Foreskin melanocyte (primary cell): ENCODE measurements at places on chromosomes 13 and 19.
A peak's percentile ranks its signal among the peaks of the same experiment; 100 is the strongest.

DNA sequence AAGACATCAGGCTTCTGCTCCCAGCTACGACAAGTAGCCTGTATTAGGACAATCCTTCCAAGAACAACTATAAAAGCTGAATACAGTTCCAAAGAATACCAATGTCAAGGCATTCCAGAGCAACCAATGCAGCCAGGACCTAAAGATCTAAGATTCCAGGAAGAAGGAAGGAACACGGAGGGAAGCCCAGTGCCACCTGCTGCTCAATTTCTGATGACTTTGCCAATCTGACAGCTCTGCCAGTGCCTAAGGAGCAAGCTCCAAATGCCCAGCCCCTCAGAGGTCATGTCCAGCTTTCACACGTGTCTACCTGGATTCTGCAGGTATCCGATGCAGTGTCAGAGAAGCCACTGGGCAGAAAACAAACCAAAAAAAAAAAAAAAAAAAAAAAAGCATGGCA, 164.4 kb downstream of the IRS2 start:
- no peak for DNase-seq

- no peak for DNase-seq
Observed at GRCh38 chr13:42807866-42808265, 26.5 kb downstream of the FAM216B start.

- DNase-seq = no peak
Observed at GRCh38 chr13:33497146-33497845, 211.7 kb upstream of the STARD13 start.

DNA sequence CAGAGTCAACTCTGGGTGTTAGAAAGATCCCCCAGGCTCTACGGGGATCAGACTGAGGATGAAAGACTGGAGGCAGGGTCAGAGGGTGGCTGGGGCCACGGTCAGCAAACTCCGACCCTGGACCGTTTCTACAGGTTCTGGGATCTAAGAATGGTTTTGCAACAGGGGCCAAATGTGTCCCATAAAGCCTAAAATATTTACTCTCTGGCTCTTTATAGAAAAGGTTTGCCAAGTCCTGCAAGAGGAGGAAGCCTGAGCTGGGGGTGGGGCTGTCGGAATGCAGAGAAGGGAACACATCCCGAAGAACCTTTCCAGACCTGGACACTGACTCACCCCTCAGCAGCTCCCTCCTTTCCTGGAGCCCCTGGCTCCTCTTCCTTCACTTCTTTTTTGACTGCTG, 20.7 kb downstream of the LIG1 start:
- no peak for DNase-seq

DNA sequence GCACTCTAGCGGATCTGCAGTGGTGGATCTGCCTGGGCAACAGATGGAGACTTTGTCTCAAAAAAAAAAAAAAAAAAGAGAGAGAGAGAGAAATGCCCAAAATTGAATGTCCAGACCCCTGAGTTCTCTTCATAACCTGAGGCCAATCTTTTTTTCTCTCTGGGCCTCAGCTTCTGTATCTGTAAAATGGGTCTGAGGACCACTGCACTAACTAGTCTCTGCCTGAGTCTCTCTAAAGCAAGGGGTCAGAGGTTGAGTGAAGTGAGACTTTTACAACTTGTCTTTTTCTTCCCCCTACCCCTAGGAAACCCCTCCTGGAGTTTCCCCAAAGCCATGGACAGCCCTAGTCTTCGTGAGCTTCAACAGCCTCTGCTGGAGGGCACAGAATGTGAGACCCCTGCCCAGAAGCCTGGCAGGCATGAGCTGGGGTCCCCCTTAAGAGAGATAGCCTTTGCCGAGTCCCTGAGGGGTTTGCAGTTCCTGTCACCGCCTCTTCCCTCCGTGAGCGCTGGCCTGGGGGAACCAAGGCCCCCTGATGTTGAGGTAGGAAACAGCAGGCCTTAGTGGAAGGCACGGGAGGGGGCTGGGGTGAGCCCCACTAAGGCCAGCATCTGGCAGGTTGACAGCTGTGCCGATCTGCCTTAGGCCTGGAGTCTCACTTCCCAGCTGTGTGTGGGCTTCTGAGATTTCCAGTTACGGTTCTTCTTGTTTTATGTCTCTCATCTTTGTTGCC, 1.8 kb downstream of the TMEM91 start:
- DNase-seq = no peak

GRCh38 chr13:109565877-109566276, 220.5 kb downstream of the IRS2 start:
- no peak for DNase-seq

- DNase-seq = no peak
Observed at GRCh38 chr13:70795484-70795883, 687.2 kb upstream of the KLHL1 start.

DNA sequence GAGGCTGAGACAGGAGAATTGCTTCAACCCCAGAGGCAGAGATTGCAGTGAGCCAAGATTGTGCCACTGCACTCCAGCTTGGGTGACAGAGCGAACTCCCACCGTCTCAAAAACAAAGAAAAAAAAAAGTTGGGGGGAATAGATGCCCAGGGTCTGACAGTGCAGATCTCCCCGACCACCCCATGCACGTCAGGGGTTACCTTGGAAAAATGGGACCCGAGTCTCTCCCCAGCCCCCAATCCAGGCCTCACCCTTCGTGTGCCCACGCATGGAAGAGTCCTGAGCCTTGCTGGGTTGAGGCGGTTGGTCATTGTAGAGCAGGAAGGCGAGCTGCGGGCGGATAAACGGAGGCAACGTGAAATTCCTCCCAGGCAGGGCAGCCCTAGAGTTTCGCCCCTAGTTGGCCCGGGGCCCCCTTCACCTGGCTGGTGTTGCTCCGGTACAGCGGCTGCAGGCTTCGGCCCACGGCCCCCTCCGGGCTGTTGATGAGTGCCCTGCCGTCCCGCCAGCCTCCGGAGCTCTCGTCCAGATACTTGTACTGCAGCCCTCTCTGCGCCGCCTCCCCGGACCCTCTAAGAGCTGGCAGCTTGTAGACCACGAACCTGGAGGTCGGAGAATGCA, 588 bp downstream of the DNASE2 start:
- DNase-seq = peak; percentile 26

DNA sequence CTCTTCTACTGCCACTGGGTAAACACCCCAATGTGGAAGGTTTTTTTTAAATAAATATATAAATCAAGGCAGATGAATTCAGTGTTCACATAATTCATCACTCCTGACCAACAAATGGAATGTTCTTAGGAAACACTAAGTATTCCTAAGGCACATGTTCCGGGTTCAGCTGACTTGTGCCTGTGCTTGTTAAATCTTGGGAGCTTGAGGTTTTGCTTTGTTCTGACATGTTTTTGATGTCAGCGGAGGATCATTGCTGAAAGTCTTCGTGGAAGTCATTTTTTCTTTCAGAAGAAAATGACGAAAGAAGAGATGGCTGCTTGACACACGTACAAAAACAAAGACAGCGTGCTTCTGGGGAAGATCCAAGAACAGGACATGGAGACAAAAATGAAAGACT, 185.8 kb downstream of the MZT1 start:
- DNase-seq = no peak

GRCh38 chr13:51974482-51974881, 36.8 kb downstream of the ATP7B start:
- DNase-seq = no peak

DNA sequence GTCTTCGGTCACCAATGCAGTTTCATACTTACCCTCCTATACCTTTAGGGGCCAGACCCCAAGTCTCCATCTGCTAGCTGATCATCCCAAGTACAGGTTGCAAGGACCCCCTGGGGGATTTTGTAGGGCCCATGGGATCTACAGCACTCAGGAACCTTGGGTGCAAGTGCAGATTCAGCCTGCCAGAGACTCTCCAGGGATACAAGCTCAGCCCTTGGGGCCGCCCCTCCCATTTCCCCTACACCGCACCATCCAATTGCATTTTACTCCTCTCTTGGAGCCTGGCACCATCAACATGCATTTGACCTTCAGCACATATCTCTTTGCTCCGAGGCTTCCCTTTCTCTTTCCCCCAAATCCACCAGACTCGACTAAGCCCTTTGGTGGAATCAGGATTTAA, 154.7 kb upstream of the ZNF536 start:
- DNase-seq = no peak

DNA sequence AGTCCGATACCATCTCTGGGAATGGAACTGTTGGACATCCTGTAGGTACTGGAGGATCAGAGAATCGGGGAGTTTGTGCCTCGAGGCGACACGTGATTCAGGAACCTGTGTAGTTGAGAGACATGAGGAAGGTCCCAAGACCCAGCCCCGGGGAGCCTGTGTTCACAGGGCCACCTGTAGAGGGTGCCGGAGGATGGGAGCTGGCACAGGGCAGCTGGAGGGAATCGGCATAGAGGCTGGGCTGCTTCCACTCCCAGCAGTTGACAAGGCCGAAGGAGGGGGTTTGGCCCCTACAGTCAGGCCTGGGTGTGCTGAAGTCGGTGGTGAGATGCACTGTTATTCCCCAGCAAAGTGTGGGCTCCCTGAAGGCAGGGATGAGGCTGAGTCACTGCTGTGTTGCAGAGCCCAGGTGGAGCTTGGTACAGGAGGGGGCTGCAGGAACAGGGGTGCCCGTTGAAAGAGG, 2.5 kb upstream of the ISYNA1 start:
- no peak for DNase-seq

GRCh38 chr13:89568276-89568675, 1779.2 kb upstream of the MIR17HG start:
- DNase-seq = no peak

DNA sequence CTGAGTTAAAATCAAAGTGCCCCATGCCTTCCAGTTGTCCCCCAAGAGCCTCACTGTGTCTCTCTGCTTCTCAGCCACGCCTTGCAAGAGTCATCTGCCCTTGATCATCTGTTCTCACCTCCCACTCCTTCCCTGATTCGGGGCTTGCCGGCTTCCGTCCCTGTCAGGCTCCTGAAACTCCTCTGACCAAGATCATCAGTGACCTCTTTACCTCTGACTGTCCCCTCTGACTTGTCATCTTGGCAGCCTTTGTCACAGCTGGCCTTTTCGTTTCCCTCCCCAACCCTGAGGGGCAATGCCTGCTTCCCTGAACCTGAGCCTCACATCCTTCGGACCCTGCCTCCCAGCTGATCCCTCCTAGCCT, 66.3 kb downstream of the MAP4K1 start:
- no peak for DNase-seq

DNA sequence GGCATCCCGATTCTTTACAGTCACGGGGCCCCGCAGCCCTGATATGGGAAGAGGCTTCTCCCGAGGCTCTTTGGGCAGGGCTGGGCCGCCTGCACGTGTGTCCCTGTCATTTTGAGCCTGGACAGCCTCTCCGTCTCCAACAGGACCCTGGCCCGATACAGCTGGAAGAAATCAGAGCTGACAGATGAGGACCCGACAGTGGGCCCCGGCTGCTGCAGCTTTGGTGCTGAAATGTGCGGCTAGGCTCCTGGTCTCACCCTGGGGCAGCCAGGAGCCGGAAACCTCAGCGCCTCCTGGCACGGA, 3.2 kb downstream of the PIAS4 start:
- no peak for DNase-seq

DNA sequence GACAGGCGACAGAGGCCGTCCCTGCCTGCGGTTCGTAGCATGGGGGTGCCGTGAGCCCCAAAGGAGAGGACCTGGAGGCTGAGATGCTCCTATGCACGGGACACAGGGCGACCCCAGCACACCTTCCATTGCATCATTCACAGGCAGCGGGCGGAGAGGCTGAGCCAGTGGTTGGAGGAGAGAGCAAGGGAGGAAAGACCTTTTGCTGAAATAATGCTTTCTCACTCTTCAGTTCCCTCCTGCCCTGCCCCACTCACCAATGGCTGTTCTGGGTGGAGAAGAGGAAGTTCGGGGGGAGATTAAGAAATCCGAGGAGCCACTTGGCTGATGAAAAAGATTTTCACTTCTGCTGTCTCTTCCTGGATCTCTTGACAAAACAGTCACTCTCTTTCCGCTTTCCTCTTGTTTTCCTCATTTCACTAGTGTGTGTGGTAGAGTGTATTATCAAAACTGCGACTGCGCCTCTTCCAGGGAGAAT, at the start of gene NLRP12:
Gene NLRP12 (minus strand): TSS at position 181 of the 478 bp plus-strand sequence. CDS start 140 bp downstream, at position 41.
- DNase-seq = no peak

DNA sequence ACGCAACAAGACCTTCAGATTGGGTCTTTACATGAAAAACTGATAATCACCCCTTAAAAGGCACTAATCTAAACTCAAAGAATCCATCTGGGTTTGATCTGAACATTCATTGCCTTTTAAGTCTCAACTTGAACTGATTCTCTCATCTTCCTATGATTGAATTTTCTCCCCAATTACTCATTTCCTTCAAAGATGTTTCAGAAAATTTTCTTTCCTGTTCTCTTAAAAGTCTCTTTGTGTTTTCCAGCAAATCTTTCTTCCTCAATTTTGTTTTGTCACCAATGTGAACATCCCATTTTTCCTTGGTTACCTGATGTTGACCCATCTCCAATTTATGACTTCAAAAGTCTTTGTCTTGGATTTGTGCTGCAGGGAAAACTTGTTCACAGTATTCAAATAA, 234.3 kb downstream of the DACH1 start:
- no peak for DNase-seq

DNA sequence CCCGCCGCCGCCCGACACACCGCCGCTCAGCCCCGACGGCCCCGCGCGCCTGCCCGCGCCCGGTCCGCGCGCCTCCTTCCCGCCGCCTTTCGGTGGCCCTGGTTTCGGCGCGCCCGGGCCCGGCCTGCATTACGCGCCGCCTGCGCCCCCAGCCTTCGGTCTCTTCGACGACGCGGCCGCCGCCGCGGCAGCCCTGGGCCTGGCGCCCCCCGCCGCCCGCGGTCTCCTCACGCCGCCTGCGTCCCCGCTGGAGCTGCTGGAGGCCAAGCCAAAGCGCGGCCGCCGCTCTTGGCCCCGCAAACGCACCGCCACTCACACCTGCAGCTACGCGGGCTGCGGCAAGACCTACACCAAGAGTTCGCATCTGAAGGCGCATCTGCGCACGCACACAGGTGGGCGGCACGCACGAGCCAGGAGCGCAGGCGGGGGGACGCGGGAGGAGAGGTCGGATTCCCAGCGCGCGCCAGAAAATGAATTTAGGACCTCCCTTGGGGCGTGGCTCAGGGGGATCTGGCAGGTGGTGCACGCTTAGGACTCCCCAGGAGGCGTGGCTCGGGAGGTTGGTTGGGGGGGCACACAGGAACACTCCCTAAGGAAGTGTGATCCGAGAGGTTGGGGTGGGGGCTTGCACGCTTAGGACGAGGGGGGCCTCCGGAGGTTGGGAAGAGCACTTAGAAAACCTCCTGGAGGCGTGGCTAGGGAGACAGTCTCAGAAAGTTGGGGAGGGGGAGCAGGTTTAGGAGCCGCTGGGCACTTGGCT, 1.2 kb downstream of the KLF2 start:
- DNase-seq = no peak

DNA sequence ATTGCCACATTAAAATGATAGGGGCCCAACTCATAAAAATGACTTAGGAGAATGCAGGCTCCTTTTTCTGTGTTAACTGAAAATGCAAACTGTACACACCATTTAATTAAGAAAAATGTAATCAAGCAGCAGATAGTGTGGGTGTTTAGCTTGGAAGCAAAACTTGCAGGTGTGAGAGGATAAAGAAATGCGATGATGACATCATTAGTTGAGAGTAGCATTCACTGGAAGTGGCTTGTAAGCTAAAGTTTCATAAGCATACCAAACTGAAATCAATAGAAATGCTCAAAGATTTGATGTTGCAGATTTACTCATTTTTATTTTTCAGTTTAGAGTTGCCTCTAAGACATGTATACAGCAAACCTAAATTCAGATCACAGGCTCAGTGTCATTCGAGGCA, 86.6 kb downstream of the PRR20E start:
- DNase-seq = no peak

GRCh38 chr13:46551410-46552302, 1.3 kb upstream of the LRCH1 start:
- peak; percentile 64 for DNase-seq
